ENCODE measurements at places on chromosomes 3 and 15.

GRCh38 chr3:81823882-81824395 lies 62.5 kb upstream of the GBE1 start:
- no peak for DNase-seq

- DNase-seq: no peak
Observed at GRCh38 chr3:176120507-176120906, 1076.8 kb downstream of the TBL1XR1 start.

GRCh38 chr3:71723452-71724170 lies 1.6 kb downstream of the EIF4E3 start:
- peak; percentile 82 for DNase-seq

GRCh38 chr3:194508491-194509453 lies 22.0 kb upstream of the ATP13A3 start:
- DNase-seq: no peak

DNA sequence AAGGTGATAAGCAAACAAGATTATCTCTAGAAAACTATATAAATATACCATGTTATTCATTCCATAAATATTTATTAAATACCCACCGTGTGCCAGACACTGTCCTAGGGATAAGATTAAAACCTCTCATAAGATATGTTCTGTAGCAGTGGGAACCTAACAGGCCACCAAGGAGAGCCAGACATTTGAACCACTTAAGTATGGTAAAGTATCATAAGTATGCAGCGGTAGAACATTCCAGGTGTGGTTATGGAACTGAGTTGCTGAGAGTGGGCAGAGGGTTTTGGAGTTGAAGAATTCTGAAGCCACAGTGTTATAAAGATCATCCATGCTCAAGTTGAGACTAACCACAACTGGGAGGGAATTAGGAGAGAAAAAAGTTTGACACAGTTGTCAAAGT lies 14.7 kb downstream of the FILIP1L start:
- DNase-seq: no peak

- no peak for DNase-seq
Observed at GRCh38 chr3:110974902-110975301, 96.7 kb upstream of the NECTIN3 start.

DNA sequence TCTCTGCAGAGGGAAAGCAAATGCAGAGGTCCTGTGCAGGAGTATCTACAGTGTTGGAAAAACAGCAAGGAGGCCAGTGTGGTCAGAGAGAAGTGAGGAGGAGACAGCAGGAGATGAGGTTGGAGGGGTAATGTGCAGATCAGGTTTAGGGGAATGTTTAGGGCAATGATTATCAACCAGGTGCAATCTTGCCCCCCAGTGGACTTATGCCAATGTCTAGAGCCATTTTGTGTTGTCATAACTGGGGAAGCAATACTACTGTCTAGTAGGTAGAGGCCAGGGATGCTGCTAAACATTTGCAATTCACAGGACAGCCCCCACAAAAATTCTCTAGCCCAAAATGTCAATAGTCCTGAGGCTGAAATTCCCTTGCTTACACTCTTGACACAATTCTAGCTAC lies 13.1 kb downstream of the CCDC191 start:
- no peak for DNase-seq

- no peak for DNase-seq
Observed at GRCh38 chr3:174147798-174148197, 711.3 kb upstream of the NAALADL2 start.

GRCh38 chr15:52349052-52349700 lies 53.6 kb upstream of the MYO5C start:
- no peak for DNase-seq

GRCh38 chr3:104316118-104316517 lies 1050.6 kb upstream of the ALCAM start:
- DNase-seq: no peak

DNA sequence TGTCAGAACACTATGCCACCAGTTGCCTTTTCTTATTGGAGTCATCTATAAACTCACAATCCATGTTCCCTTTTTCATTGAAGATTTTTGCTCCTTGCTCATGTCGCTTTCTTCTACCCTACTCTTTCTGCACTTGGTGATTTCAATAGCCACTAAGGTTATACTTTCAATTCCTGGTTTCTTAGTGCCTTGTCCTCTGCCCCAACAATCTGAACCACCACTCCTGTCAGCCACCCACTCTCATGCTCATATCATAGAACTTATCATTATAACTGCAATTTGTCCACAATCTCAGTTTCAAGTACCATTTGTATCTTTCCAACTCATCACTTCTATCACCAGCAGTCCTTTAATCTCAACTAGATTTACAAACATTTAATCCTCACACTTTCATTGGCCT lies 10.0 kb upstream of the GRAMD1C start:
- no peak for DNase-seq

DNA sequence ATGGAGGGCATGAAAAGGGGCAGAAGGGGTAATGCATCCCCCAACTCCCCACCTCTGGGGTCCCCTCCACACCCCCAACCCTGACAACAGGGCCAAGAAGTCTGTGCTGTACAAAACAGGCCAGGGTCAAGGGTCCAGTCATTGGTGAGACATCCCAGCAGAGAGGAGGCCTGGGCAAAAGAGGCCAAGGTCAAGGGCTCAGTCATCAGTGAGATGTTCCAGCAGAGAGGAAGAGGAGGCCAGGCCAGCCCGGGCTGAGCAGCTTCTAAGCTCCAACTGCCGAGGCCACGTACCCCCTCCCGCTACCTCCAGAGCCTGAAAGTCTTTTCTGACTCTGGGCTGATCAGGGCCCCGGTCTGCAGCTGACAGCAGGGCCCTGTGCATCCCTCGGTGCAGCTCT lies 52.4 kb downstream of the LHFPL4 start:
- DNase-seq: no peak

GRCh38 chr3:190545191-190545590 lies 31.3 kb downstream of the IL1RAP start:
- DNase-seq: no peak

- DNase-seq: no peak
Observed at GRCh38 chr3:14810801-14811661, 7.7 kb upstream of the FGD5 start.

DNA sequence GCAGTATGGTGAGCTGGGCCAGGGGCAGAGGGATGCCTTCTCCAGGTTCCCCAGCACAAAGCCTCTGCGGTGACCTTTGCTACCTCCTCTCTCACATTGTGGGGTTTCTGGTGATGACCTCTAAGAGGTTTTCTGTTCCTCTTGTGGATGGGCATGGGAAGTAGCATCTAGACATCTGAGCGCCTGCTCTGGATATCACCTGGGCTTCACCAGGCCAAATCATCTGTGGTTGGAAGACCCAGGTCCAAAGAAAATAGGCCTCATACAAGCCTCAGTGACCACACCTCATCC lies 7.0 kb downstream of the APEH start:
- DNase-seq: no peak

DNA sequence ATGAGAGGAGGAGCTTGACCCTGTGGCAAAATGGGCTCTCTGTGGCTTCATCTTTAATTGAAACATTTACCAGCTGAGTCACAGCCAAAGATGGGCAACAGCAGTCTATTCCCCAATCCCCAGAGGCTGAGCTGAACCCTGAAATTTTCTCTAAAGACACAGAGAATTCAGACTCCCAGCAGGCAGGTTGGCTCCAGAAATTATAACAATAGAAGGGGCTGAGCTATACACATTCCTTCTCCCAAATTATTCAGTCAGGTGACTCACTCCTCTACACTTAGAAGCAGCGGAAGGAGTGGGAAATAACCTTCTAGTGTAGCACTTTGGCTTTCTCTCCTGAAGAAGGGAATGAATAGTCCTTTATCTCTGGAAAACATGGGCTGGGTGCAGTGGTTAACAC lies 264.3 kb upstream of the ARHGEF26 start:
- DNase-seq: no peak

GRCh38 chr3:101362406-101362805 lies 42.0 kb upstream of the IMPG2 start:
- DNase-seq: no peak

DNA sequence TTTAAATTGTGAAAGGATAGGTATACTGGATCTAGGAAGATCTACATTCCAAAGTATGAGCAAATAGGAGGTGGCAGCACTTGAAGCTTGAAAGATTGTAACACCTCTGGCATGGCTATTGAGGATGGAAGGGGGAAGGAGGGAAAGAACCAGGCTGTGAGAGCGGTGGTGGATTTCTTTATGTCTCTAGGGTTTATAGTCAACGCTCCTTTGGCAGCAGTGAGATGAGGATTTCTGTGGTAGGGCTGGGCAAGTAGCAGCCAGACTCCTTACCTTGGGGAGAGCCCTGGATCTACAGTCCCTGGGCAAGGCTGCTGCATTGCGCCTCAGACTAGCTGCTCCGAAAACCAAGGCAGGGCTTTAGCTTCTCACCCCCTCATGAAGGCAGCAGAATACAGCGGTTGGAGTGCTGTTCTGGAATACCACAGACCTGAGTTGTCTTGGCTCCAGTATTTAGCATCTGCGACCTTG lies 53.2 kb downstream of the MEF2A start:
- no peak for DNase-seq

GRCh38 chr15:47652328-47652727 lies 65.0 kb upstream of the SEMA6D start:
- DNase-seq: no peak

DNA sequence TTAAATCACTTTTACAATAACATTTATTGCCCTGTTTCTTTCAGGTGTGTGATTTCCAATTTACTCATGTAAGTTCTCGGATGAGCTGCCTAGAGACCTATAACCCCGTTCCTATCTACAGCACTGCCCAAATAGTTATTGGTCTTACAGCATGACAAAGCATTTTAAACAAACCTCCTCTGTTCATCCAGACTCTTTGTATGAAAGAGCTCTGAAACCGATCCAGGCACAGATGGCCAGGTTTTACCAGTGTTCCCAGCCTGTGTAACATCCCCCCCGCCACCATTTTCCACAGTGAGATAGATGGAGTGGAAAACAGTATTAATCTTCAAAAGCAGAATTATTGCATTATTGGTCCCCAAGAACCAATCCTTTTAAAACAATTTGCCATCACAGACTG lies 59.0 kb upstream of the SPTSSB start:
- DNase-seq: no peak

GRCh38 chr15:33473005-33473404 lies 162.2 kb downstream of the RYR3 start:
- DNase-seq: no peak

- no peak for DNase-seq
Observed at GRCh38 chr3:38497031-38497430, 891 bp downstream of the EXOG start.

DNA sequence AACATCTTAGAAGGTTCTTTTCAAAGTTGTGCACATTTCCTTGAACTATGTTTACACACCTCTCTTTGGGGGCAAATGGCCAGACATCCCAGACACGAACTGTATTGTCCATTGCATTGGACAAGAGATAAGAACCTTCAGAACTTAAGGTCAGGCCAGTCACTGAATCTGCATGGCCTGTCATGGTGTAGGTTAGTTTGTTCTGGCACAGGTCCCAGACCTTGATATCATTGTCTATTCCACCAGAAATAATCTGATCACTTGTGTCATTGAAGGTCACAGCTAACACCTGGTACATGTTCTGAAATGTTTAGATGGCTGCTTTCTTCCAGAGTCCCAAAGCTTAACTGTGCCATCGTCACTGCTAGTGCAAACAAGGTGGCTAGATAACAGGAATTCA lies 55.7 kb downstream of the KCNAB1 start:
- no peak for DNase-seq

- DNase-seq: no peak
Observed at GRCh38 chr3:65006300-65006739, 318.5 kb upstream of the ADAMTS9 start.

DNA sequence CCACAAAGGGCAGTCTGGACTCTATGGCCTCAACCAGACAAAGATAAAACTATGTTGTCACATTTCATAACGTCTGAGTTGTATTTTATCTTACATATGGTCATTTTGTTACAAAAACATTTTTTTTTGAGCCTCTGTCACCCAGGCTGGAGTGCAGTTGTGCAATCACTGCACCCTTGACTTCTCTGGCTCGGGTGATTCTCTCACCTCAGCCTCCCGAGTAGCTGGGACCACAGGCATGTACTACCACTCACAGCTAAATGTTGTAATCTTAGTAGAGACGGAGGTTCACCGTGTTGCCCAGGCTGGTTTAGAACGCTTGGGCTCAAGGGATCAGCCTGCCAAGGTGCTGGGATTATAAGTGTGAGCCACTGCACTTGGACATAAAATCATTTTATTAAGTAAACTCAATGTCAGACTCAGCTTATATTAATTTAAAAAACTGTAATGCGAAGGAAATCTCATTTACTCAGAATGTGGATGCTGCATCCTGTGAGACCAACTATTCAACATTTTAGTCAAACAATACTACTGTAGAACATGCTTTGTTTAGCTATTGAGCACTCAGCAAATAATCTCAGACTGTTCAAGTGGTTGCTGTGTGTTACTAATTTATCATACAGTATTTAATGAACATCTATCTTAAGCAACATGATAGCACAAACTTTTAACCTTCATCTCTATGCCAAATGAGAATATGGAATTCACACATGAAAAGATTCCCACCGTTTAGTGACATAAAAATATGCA lies 209.2 kb downstream of the TBL1XR1 start:
- DNase-seq: no peak

DNA sequence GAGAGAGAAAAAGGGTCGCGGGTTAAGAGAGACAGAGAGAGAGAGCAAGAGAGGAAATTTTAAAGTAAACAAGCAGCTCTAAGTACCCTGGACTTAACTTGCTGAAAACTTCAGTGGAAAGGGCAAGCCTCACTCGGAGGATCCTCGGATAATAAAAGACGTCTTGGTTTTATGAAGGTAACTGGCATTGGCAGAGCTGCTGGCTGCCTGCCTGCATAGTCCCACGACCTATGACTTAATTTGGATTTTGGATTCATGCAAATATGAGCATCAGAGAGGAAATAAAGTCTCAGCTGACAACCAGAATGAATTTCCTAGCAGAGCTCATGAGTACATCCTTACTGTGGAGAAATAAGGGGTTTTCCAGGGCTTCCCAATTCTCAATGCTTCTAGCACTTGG lies 95.1 kb upstream of the PDZRN3 start:
- DNase-seq: no peak

DNA sequence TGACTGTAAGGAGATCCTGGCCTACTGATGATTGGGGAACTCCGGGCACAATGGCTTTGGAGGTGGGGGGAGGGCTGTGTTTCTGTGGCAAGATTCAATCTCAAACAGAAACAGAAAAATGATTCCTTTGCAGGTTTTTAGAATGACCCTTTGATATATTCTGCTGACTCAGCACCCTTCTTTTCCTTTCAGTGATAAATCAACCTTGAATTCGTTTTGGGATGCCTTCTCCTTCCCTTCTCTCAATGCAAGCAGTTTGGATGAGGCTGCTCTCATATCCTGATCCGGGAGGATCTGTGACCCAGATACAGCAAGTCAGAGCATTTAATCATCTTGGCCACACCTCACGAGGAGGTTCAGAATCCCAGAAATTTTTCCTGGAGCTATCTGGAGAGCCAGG lies 156.1 kb upstream of the PRICKLE2 start:
- DNase-seq: no peak

DNA sequence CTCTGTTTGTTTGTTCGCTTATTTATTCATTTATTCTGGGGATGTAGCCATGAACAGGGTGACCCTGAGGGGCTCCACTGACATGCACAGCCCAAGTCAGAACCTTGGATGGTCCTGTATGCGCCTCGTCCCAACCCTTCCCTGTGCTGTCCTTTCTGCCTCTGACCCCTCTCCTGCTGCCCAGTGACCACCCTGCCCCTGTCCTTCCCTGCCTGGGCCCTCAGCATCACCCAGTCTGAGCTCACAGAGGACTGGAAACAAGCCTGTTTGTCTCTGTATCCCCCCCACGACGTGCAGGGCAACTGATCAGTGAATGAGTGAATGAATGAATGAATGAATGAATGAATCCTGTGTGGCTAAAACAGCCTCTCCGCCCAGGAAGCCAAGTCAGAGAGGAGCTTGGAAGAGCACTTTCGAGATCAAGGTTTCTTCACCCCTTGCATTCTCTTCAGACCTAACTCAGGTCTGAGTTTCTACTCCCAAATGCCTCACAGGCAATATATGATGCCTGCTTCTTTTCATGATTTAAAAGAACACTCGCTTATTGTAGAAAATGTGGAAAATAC lies 157.7 kb downstream of the SMAD6 start:
- no peak for DNase-seq
